ENCODE measurements at places on chromosomes 6 and 20.

GRCh38 chr6:72855471-72855870, 233.6 kb downstream of the KCNQ5 start:
- DNase-seq: no peak

DNA sequence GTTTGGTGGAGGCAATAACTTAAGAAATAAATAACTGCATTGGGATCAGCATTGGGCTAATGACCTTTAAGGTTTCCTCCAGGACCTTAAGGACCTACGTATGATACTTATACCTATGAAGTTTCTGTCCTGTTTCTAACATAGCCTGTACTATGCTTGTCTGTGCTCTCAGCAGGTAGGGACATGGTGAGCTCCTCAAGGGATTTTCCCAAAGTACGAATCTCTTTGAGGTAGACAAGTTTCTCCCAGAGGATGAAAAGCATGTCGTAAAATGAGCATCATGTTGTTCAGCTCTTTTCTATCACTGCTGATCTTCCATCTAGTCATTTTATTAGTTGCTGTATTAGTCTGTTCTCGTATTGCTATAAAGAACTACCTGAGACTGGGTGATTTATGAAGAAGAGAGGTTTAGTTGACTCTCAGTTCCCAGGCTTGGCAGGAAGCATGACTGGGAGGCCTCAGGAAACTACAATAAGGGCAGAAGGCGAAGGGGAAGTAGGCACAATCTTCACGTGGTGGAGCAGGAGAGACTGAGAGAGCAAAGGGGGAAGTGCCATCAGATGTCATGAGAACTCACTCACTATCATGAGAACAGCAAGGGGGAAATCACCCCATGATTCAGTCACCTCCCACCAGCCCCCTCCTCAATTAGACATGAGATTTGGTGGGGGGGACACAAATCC, 77.8 kb upstream of the TGM3 start:
- DNase-seq: peak; percentile 82

DNA sequence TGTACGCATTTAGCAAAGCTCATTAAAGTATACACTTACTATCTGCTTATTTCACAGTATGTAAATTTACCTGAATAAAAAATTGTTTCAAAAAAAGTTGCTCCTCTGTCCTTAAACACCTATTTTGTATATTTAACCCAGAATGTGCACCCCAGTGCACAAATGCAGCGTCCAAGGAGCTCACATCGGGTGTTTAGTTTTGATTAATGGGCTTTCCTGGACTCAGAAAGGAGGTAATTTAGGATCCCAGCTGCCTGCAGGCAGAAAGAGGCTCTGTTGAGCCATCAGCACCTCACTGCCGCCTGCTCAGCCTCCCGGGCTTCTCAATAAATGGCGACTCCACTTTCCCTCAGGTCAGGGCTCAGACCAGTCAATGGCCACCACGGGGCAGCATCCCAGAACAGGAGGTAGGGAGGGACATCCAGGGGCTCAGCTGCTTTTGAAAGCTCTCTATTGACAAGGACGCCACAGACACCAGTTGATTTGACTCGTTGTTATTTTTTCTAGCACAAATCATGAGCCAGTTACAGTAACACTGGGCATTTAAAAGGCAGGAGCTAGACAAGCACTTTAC, 70.2 kb upstream of the TBC1D7 start:
- DNase-seq: no peak

DNA sequence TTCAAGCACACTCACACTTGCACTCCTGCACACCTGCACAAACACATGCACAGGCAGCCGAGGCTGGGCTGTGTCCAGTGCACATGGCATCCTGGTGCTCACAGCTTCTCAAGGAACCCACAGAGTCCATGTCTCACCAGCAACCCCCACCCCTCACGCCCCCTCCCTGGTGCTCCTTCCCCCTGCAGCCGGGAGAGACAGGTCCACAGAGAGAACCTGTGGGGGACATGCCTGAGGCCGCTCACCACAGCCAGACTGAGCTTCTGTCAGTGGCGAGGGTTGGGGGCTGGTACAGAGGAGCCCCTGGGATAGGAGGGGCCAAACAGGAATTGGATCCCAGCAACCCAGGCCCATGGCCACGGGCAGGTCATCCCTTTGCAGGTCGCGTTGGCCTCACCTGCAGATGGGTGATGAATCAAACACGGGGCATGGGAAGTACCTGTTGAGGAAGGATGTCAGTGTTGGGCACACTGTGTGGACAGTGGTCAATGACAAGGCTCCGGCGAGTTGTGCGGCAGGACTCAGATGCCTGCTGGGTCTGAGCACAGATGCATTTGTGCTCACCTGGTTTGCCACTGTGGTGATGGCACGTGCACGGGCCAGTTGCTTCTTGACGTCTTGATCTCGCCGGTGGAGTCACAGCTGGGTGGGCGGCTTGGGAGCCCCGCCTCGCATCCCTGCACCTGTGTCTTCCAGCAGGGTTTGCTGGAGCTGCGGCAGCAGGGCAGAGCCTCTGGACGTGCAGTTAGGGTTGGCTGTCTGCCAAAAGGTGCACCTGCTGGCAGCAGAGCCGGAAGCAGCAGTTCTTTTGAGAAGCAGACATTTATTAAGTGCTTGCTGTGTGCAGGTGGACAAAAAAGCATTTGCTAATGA, 113.0 kb downstream of the ERMARD start:
- DNase-seq: no peak

- no peak for DNase-seq
Observed at GRCh38 chr20:38766071-38766470, 17.8 kb downstream of the ACTR5 start.

- DNase-seq: no peak
Observed at GRCh38 chr20:45047581-45048119, 53.3 kb downstream of the KCNS1 start.

DNA sequence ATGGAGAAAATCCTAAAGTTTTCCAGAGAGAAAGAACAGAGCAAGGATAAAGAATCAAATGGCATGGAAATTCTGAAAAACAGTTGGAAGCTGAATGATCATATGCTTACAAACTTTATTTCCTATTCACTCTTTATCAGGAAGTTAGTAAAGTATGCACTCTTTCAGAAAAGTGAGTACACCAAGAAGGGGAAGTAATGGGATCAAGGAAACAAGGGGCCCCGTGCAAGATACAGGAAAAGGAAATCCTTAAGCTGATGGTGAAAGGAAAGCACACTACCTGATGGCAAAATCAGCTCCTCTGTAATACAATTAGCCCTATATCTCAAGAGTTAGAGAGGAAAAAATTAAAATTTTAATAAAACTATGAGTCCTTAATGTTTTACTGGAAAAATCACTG, 14.0 kb downstream of the CALHM6 start:
- DNase-seq: peak; percentile 58

Data from KBM-7 (cell line).